NCI-H1436 treated with DMSO at 0.1 percent for 48 hours (cell line): ENCODE measurements at places on chromosomes 2 and 18.

DNA sequence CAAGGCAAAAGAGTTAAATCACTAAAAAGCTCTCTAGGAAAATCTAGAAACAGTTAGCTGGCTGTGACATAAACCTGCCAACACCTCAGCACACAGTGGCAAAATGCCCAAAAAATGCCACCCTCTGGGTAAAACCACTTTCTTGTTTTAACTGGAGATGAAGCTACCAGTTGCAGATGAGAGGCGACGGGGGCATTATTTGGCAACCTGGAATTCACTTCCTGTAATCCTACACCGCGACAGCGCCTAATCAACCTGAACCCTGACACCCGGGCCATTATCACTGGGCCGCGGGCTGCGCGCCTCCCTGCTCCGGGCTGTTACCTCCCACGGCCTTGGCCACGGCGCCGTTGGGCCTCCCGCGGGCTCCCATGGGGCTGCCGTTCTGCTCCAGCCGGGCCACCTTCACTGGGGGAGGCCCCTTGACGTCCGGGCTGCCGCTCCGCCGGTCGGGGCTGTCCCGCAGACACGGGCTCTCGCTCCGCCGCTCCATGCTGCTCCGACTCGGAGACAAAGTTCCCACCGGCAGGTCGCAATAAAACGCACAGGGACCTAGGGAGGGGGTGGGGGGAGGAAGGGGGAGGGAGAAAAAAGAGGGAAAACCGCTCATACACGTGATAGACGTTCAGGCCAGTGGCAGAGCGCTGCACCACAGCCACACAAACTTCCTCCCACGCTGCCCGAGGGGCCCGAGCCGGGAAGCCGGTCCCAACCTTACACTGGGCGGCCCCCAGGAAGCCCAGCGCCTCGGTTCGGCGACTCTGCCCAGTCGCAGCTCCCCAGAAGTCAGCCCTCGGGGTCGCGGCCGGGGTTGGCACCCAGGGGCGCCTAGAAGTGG lies 2.0 kb downstream of the SATB2 start:
- peak; percentile 33 for DNase-seq

- no peak for DNase-seq
These were observed 250 bp downstream of the ACTR1B start for GRCh38 chr2:97663626-97663961.

GRCh38 chr2:97693476-97693875 lies 19.9 kb upstream of the ZAP70 start:
- DNase-seq, result no peak

- DNase-seq, result no peak
These were observed 39.0 kb upstream of the ACADL start for GRCh38 chr2:210264282-210264681.

DNA sequence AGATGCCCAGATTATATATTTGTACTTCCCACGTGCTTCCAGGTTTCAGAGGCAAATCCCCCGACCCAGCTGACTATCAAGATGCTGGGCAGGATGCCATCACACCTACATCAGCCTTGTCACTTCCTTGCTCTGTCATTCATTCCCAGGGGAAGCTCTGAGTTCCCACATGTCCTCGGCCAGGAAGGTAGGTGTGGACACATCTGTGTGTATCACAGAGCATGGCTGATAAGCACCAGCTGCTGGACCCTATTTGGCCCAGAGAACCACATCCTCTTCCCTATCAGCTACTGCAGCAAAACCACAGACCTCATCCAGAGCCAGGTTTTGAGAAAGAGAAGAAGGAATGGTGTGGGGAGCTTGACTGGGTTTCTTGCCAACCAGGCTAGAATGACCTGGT lies 31.9 kb upstream of the ITGA6 start:
- DNase-seq, result no peak

GRCh38 chr18:43825768-43826167 lies 548.5 kb upstream of the SYT4 start:
- DNase-seq, result no peak

DNA sequence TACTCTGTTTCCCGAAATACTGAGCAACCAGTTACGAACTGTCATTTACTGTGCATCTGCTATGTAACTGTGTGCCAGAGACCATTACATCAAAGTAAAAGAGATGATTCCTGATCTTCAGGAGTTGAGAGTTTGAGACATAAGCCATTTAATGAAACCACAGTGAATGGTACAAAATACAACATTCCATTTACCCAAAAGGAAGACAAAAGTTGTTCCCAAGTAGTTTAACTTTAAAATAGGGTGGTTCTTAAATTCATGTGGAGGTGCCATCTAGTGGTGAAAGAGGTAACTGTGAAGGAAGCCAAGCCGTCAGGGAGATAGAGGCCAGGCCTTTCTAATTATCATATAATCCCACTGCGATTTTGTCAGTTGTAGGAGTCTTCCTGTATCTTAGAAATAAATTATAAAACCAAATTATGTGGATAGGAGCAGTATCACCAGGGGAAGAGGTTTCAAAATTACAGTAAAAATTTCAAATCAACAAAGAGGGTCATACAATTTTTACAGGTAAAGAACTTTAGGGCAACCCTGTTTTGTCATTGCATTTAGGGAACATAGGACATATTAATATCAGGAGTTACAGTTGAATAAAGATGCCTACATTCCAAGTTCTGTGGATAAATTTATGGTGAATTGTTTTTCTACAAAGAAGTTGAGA lies 67.7 kb downstream of the EPAS1 start:
- no peak for DNase-seq

GRCh38 chr18:73509460-73509859 lies 638.2 kb downstream of the FBXO15 start:
- no peak for DNase-seq

GRCh38 chr2:231714639-231715498 lies 6.5 kb downstream of the PTMA start:
- no peak for DNase-seq

- DNase-seq, result peak; percentile 42
These were observed 291.2 kb upstream of the DDX18 start for GRCh38 chr2:117523267-117523666.

- DNase-seq, result no peak
These were observed 972.0 kb downstream of the DPP10 start for GRCh38 chr2:115414466-115414865.

- DNase-seq, result no peak
These were observed at the start of gene GDF7 for GRCh38 chr2:20666304-20667150. GDF7 (plus strand) TSS chr2:20667144; CDS start chr2:20667240, 96 bp downstream.

- no peak for DNase-seq
These were observed 1615.3 kb upstream of the ZEB2 start for GRCh38 chr2:146135245-146135644.

GRCh38 chr2:7026742-7027141 lies 109.5 kb downstream of the RNF144A start:
- no peak for DNase-seq

DNA sequence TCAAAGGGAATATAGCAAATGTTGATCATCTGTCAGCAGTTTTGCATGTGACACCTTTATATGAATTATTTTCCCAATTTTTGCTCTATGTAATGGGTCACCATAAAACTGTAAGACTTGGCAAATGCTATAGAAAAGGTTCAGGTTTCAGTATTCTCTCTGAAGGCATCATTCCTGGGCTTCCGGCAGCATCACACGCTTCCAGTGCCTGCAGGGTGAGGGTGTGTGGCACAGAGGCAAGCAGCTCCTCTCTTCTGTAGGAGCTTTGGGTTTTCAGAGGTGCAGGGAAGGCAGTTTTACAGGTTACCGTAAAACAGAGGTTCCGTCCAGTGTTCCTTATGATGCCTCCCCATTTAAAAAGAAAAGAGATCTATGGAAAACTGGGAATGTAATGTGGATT lies 18.8 kb downstream of the COA5 start:
- DNase-seq, result no peak

DNA sequence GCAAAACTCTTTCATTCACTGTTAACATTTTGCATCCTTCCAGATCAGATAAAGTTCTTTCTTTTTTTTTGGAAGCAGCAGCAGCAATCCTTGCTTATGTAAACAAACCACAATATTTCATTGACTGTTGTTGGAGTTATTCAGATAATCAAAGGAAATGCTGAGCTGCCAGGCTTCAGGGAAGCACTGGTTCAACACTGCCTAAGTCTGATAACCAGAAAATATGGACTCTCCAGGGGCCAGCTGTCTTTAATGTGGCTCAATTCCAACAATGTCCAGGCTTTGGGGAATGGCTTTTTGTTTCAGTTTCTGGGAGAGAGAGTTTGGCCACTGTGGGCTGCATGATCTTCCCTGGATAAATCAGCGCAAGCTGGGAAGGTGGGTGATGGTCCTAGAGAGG lies 354.3 kb downstream of the AKAIN1 start:
- no peak for DNase-seq

DNA sequence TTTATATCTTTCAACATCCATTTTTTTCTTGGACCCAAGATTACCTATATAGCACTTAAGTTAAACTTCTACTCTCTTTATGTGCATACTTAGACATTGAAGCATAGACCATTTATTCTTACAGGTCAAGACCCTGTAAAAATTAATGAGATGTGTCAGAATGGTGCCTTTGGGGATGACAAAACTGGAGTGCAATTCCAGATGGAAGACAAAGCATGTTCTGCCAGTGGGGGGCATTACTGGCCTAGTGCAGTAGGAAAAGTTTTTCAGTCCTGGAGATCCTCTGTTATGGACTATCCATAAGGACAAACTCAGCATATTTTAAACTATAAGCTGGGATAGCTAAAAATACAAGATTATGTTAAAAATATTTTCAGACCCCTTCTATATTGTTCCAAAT lies 57.8 kb upstream of the MMADHC start:
- DNase-seq, result no peak

- no peak for DNase-seq
These were observed 523.1 kb upstream of the FSIP2 start for GRCh38 chr2:185215497-185215896.

GRCh38 chr18:52826994-52827393 lies 487.0 kb downstream of the DCC start:
- DNase-seq, result no peak

GRCh38 chr18:44849361-44849760 lies 168.7 kb downstream of the SETBP1 start:
- DNase-seq, result no peak

- DNase-seq, result no peak
These were observed 1.1 kb downstream of the MREG start for GRCh38 chr2:216012133-216012829.

GRCh38 chr2:101776172-101777043 lies 78.9 kb downstream of the MAP4K4 start:
- no peak for DNase-seq

- no peak for DNase-seq
These were observed 44.8 kb upstream of the ARHGAP25 start for GRCh38 chr2:68689553-68690537.
